ENCODE measurements at places on chromosomes 16 and 17.

- peak; percentile 8 for DNase-seq
Observed at GRCh38 chr17:71709271-71709890, 411.4 kb upstream of the SOX9 start.

GRCh38 chr17:40103071-40103661 is 2.8 kb upstream of the NR1D1 start:
- no peak for DNase-seq

GRCh38 chr17:10292057-10292937 is 80.5 kb downstream of the MYH13 start:
- peak; percentile 40 for DNase-seq

DNA sequence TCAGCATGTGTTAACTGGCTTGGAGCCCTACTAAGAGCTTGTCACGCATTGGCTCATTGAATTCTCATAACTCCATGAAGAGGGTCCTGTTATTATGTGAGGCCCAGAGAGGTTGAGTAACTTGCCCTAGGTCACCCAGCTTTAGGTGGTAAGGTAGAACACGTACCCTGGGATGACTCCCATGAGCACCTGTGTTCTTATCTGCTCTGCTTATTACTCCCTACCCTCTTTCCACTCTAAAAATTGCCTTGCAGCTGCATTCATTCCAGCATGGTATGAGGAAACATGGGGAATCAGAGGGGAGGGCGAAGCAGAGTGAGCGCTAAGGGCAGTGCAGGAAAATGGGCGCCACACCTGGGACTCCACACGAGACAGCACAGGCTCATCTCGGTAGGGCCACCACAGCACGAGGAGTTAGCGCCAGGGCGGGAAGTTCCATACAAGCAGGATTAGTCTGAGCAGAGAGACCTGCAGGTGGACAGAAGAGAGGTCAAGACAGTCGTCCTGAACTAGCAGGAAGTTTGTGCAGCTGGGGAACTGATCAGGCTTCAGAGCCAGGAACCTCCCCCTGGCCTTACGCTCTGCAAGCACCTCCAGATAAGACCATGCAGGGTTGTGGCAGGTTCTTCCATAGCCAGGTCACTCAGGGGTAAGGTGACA is 10.1 kb downstream of the COPZ2 start:
- no peak for DNase-seq
